NCI-H1105 (cell line): ENCODE measurements at places on chromosomes 3 and 15.

GRCh38 chr3:141498598-141499223, 11.9 kb downstream of the RASA2 start:
- DNase-seq, result no peak

DNA sequence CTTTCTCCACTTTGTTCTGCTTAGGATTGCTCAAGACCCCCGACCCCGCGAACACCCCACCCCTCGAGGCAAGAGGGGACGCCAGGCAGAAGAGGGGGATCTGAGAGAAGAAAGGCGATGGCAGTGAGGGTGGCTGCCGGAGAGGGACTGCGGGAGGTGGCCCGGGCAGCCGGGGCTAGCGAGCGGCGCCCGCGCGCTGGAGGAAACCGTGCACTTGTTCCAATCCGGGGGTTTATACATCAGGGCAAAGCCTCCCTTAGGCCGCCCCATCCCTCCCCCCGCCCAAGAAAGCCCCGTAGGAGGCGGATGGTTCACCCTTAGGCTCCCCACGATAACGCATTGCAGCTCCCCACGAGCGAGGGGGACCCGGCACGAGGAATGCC, 475 bp downstream of the ERC2 start:
- DNase-seq, result no peak

- DNase-seq, result no peak
Observed at GRCh38 chr3:11629716-11630115, 14.0 kb downstream of the VGLL4 start.

DNA sequence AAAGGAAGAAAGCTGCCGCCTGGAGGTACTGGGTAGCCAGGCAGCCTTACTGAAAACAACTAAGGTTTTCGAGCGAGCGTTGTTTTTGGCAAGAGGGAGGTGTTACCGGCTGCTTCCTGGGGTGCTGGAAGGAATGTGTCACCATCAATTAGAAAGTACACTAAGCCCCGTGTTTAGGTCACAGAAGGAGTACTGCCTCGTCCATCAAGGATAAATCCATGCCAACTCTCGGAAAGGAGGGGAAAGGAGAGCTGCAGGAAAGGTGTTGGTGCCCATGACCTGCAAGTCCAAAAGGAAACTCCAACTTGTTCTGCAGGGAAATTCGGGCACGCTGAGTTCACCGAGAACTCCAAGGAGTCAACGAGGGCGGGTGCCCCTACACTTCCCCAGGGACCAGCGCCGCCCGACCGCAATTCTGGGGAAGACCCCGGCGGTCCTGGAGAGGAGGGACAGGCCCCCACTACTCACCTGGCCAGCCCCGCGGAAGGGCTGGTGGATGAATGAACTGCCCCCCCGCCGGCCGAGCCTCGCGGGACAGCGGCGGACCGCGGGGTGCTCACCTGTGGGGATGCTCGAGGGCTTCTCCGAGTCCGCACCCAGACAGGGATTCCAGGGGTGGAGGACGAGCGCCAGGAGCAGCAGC, 542 bp downstream of the PLOD2 start:
- peak; percentile 68 for DNase-seq

DNA sequence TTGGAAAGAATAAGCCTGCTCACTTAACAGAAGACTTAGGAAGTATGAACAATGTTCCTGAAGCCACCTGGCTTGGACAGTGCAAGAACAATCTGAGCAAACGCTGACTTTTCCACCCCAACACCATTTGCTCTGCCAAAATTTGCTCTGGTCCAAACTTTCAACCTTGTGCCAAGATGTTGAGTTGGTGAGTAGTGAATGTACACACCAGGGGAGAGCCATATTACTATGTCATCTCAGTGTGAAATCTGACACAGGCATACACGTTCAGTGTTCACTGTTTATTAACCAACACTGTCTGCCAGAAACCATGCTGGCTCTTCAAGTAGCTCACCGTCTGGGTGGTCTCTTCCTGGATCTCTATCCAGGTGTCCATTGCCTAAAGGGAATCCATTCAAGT, 152.9 kb upstream of the LPP start:
- DNase-seq, result no peak

GRCh38 chr3:133896002-133896761, 500 bp upstream of the RAB6B start:
- DNase-seq, result no peak

- DNase-seq, result no peak
Observed at GRCh38 chr15:39642011-39642640, 61.2 kb downstream of the THBS1 start.

DNA sequence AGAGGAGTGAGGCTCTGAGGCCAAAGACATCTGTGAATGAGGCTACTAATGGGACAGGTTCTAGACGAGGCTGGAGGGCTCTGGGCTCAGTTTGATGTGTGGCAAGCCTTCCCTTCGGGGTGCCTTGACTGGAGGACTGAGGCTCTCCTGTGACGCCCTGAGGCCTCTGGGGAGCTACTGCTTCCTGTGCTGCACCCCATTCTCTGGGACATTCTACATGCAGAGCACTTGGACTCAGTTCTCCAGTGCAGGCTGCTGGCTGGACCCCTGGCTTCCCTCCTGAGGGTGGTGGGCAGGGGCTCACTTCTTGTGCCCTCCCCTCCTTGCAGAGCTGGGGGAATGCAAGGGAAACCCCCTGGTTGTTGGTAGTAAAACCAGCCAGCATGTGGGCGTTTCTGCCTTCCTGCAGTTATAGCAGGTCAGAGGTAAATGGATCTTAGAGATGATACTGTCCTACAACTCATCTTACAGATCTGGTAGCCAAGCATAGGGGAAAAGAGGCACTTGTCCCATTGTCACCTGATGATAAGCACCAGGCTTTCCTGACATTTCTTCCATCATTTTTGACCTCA, 133.3 kb downstream of the CHDH start:
- no peak for DNase-seq

- no peak for DNase-seq
Observed at GRCh38 chr3:39241561-39241960, 38.3 kb downstream of the CX3CR1 start.

GRCh38 chr3:122973893-122974615, 53.5 kb downstream of the SEMA5B start:
- DNase-seq, result no peak

GRCh38 chr3:104347291-104347690, 1019.4 kb upstream of the ALCAM start:
- no peak for DNase-seq

DNA sequence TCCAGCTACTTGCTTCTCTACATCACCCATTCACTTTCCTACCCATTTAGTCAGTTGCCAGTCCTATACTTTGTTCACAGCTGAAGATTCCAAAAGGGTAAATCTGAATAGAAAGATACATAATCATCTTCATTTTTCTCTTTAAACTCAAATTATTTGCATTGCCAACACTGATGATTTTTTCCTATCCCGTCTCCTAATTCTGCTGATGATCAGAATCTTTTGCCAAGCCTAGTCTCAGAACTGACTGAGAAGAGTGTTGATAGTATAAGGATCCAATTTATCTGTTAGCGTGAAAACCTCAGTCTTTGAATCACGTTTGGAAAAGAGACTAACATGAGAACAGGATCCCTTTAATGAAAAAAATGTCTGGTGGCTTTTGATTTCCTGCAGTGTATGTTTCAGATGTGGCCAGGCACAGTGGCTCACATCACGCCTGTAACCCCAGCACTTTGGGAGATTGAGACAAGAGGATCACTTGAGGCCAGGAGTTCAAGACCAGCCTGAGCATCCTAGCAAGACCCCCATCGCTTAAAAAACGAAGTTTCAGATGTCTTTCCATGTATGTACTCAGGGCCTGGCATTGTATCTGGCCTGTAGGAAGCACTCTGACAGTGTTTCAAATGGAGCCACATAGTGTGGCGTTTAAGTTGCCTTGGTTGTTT, 169.4 kb downstream of the KLHL25 start:
- no peak for DNase-seq

DNA sequence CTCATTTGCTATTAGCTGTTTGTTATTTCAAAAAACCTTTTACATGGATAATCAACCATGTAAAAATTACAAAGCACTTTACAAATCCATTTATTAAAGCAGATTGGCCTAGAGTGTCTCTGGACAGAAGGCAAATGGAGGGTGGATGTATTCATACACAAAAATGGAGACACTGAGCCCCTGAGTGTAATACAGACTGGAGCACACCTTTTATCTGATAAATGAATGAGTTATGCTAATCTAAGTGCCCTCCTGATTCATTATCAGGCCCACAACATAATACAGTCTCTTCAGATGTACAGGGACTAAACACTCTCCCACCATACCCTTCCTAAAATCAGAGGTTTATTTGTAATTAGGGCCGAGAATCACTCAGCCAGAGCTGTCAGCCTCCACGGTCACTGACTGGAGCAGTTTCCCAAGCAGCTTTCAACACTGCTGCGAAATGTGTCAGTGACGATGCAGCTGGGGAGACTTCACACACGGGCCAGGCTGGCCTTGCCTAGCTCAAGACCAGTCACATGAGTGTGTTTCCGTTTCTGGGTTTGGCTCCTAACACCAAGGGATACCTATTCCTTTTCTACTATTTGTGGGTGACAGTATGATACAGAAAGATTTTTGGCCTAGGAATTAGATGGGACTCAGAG, 271.8 kb downstream of the ZIC1 start:
- no peak for DNase-seq
